ENCODE measurements at places on chromosomes 11 and 22. TPM values are rescaled to one million over a fixed set of nuclear protein-coding genes. Genes with fewer than 3 reads are reported as not detected.

DNA sequence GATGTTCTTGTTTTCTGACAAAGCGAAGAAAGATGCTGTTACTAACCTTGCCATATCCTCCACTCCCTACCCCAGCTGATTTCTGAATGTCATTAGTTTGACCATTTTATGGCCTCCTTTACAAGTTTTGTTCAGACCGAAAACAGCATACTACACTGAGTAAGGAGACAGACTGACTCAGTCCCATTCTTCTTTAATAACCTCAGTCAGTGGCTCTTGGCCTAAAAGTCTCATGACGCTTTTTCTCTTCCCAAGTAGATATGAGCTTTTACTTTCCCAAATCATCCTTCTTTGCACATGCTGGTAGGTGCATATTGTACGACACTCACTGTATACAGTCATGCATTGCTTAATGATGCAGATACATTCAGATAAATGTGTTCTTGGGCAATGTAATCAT is 8.0 kb upstream of the FIBIN start:
- H3K4me3 ChIP-seq = no peak overlapping the region
- no peak for DNase-seq
- H3K4me1 ChIP-seq = no peaks in the 10 kb centered on the region
- no peaks in the 10 kb centered on the region for H3K36me3 ChIP-seq
- no peak overlapping the region for H3K27ac ChIP-seq
- no peaks in the 10 kb centered on the region for H3K27me3 ChIP-seq

DNA sequence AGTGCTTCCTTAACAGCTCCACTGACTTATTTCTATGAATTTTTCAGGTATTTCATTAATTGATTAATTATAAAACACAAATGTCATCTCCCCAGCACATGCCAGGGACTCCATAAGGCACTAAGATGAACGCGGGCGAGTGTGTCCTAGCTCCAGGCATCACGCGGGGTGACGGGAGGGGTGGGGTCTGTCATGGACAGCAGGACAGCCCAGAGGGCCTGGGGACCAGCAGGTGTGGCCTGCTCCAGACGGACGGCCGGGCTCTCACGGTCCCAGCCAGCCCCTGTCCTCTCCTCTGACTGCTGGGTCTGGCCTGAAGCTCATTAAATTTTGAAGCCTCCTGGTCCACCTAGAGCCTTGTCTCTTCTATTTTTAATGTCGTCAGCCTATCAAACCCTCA is 531.1 kb downstream of the BRD1 start:
- H3K4me1 ChIP-seq = no peaks in the 10 kb centered on the region
- H3K27ac ChIP-seq = no peak overlapping the region
- H3K27me3 ChIP-seq = peaks cover 11% of the 10 kb centered on the region
- H3K36me3 ChIP-seq = no peaks in the 10 kb centered on the region
- no peak overlapping the region for H3K4me3 ChIP-seq

DNA sequence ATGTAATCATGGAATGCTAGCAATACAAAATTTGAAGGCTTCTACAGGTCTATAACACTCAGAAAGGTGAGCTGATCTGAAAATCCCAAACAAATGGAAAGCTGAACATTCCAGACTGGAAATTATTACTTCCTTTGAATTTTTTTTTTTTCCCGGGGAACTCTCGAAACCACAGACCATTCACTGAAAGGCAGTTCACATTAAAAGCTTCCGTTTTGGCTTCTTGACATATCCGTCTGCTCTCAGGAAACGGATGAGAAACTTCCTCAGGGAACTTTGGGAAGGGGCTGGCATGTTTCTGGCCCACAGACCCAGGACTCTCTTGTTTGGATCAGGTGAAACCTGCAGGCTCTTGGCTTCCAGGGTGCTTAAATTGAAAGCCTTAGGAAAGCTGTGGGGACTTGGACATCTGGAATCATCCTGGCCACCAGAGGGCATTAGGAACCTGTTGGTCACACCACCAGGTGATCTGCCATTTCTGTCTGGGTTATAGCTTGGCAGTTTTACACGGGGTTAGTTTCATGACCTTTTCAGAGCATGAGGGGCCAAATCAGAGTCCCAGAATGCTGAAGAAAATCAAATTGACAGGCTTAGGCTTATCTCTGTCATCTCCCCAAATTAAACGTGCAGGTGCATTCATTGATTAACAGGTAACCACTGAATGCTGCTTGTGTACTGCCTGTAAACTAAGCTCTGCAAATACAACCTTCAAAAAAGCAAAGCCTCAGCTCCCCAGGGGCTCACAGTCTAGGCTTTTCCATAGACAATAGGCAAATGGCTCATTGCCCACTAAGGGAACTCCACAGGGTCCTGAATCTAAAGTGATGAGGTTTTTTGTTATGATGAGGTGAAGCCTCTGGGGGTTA is 22.7 kb upstream of the GRAMD1B start:
- peaks cover 4% of the 10 kb centered on the region for H3K4me1 ChIP-seq
- peak overlapping the region; percentile 56 for H3K4me3 ChIP-seq
- H3K27me3 ChIP-seq = peaks cover 16% of the 10 kb centered on the region
- peak; percentile 43 for DNase-seq
- H3K27ac ChIP-seq = no peak overlapping the region

DNA sequence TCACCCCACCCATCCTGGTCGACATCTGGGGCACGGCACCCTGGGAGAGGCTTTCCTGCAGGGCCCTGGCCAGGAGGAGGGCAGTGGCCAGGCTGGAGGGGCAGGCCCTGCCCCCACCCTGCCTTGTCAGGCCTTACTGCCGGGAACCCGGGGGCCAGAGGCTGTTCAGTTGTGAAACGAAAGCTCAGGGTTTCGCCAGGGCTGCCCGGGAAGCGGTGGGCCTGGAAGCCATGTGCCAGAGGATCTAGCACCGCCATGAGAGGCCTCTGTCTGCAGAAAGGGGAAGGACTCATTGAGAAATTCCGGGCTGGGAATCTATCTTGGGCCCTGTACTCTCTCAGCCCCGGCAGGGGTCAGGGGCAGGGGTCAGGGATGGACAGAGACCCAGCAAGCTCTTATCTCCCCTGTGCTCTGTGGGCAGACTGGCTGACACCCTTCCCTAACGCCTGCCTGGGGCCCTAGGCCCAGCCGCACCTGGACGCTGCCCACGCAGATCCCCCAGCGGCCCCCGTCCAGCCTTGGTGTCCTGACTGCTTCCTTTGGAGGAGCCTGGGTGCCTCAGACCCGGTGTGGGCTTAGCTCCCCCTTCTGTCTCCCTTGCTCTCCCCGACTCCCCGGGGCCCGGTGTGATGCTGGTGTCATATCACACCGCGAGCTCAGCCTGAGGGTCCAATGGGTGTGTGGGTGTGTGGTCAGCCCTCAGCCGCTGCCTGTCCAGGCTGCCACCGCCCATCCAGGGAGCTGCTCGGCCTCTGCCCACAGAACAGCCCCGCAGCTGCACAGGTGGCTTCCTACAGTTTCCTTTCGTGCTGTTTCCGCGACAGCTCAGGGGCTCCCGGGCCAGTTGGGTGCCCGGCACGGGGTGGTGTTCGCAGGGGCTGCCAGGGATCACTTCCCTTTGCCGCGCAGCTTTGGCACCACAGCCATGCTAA is 6.5 kb downstream of the PIM3 start:
- peaks cover 29% of the 10 kb centered on the region for H3K4me1 ChIP-seq
- H3K4me3 ChIP-seq = peak overlapping the region; percentile 59

DNA sequence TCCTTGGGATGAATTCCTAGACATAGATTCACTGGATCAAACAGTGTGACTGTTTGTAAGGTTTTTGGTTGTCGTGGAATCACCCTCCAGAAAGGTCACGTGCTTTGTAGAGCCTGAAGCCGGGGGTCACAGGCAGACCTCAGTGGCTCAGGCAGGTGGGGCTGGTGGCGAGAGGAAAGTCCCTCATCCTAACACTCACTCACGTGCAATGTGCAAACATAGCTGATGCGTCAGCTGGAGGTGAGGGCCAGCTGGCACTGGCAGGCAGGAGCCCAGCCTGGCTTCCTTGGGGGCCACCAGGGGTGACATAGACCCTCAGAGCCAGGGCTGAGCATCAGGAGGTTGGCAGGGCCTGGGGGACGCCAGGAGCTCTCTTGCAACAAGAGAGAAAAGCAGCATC is 90.0 kb downstream of the ARHGAP8 start:
- no peaks in the 10 kb centered on the region for H3K4me1 ChIP-seq
- peaks cover 12% of the 10 kb centered on the region for H3K27me3 ChIP-seq
- no peak overlapping the region for H3K27ac ChIP-seq

GRCh38 chr22:22111267-22111751 is 128.7 kb upstream of the TOP3B start:
- H3K4me3 ChIP-seq = no peak overlapping the region
- H3K27ac ChIP-seq = no peak overlapping the region
- peaks cover 8% of the 10 kb centered on the region for H3K4me1 ChIP-seq

GRCh38 chr11:118098996-118099837 is 12.5 kb upstream of the SMIM35 start:
- H3K36me3 ChIP-seq = peaks cover 4% of the 10 kb centered on the region
- H3K4me1 ChIP-seq = peaks cover 4% of the 10 kb centered on the region
- H3K27ac ChIP-seq = no peak overlapping the region

The PANX3 gene
- not detected for total RNA-seq

The CARD16 gene
- total RNA-seq = 49.1 TPM

The GAS2 gene
- 2.2 TPM for total RNA-seq

The LRRC55 gene
- not detected for total RNA-seq
